ENCODE measurements at places on chromosomes 3 and 15.

GRCh38 chr15:99176757-99177156 lies 71.9 kb downstream of the SYNM start:
- DNase-seq = no peak

DNA sequence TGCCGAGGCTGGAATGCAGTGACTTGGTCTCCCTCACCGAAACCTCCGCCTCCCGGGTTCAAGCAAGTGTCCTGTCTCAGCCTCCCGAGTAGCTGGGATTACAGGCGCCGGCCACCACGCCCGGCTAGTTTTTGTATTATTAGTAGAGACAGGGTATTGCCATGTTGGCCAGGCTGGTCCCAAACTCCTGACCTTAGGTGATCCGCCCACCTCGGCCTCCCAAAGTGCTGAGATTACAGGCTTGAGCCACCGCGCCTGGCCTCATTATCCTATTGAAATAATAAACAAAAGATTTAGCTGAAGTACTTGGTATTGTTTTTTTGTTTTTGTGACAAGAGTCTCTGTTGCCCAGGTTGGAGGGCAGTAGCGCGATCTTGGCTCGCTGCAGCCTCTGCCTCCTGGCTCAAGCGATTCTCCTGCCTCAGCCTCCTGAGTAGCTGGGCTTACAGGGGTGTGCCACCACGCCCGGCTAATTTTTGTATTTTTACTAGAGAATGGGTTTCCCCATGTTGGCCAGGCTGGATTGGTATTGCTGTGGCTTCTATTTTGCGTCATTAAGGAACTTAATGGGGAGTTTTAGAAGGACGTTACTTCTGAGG lies 1.5 kb downstream of the RPL35A start:
- DNase-seq = no peak

- DNase-seq = no peak
Measured at GRCh38 chr3:43499256-43499655, 122.6 kb downstream of the ANO10 start.

- no peak for DNase-seq
Measured at GRCh38 chr3:45681221-45681620, 8.0 kb upstream of the SACM1L start.

DNA sequence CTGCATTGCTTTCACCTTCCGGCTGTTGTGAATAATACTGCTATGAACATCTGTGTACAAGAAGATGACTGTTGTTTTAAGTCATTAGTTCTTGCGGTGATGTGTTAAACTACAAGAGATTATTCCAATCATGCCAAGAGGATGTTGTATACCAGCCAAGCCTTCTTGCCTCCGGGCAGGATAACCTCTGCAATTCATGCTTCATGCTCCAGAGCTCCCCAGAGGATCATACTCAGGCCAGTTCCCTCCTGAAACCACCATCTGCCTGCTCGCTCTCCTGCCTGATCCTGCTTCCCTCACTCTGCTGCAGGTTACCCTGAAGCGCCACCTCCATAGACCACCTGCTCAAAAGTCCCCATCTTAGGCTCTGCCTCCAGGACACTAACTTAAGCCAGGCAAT lies 187.1 kb upstream of the PROK2 start:
- DNase-seq = no peak

GRCh38 chr3:170360916-170361315 lies 3.4 kb downstream of the SKIL start:
- no peak for DNase-seq

DNA sequence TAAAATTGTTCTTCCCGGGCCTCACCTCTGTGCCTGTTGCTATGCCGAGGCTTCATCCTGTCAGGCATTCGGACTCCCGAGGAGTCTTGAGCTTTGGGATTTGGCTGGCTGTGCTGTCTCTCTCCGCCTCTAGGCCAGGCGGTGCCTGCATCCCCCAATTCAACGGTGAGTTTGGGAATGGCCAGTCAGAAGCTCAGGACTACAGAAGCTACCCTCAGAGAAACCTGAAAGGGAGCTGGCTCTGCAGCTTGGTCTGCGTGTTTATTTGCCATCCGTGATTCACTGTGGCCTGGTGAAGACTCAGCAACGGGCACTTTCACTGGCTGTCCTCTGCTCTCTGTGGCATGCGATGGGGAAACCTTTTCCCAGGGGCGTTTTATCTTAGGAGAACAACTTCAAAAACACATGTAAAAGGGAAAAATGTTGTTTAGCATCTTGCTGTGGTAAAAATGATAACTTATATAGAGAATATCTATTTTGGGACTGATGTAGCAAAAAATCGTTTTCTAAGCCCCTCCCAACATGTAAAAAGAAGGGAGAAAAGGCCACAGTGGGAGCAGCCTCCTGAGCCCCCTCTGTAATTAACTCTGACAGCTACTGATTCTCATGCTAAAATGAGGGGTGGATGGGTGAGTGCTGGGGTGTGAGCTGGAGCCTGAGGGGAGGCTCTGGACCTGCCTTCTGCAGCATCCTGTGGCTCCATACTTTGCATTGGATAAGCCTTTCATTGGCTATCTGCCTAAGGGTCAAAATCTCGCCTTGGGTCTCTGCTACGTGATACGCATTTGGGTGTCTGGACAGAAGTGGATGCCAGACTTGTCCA lies 103.4 kb upstream of the KLHL25 start:
- DNase-seq = no peak

DNA sequence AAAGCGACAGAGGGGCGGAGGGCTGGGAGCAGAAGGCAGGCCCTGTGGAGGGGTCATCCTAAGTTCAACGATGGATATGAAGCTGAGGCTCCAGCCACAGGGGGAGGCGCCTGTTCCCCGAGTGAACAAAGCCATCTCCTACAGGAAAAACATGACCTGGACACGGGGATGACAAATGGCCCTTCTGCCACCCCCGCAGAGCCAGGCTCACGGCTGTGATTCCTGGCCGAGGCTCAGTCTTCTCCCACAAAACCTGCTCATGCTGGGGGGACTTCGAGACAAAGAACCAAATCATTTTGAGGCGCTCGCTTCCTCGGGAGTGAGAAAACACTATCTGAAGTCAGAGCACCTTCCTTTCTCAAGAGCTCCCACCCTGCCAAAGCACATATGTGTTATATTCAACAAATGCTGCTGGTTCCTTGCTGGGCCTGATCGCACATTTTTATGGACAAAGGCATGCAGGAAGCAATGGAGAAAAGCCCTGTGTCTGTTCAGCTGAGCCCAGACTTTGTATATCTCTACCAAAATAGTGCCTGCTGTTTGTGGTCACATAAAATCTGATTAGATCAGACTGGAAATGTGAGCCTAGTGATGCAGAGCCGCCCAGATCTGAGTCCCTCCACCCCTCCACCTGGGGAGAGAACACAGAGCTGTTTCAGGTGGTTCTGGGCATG lies 5.6 kb downstream of the RBP1 start:
- DNase-seq = no peak

DNA sequence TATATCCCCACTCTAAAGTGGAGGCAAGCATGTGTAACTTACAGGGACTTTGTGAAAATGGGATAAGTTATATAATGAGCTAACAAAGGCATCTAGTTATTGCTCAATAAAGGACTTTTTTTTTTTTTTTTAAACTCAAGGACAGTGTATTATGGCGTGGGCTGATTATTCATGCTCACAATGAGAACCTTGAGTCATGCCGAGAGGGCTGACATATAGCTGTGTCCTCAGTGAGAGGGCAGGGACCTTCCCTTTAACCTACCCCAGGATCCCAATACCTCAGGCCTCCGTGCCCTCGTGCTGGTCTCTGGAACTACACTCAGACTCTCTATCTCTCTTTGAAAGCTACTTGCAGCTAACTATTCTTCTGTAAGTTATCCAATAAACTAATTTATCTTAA lies 319.9 kb upstream of the ICE2 start:
- no peak for DNase-seq

GRCh38 chr15:87618203-87618725 lies 638.3 kb downstream of the NTRK3 start:
- no peak for DNase-seq

- DNase-seq = no peak
Measured at GRCh38 chr3:194369522-194370279, at the start of gene LRRC15. Gene LRRC15, minus strand, starts transcription at chr3:194369743. Its CDS starts 8,700 bp downstream, at chr3:194361043.

- no peak for DNase-seq
Measured at GRCh38 chr15:79007066-79007465, 62.2 kb upstream of the CTSH start.

DNA sequence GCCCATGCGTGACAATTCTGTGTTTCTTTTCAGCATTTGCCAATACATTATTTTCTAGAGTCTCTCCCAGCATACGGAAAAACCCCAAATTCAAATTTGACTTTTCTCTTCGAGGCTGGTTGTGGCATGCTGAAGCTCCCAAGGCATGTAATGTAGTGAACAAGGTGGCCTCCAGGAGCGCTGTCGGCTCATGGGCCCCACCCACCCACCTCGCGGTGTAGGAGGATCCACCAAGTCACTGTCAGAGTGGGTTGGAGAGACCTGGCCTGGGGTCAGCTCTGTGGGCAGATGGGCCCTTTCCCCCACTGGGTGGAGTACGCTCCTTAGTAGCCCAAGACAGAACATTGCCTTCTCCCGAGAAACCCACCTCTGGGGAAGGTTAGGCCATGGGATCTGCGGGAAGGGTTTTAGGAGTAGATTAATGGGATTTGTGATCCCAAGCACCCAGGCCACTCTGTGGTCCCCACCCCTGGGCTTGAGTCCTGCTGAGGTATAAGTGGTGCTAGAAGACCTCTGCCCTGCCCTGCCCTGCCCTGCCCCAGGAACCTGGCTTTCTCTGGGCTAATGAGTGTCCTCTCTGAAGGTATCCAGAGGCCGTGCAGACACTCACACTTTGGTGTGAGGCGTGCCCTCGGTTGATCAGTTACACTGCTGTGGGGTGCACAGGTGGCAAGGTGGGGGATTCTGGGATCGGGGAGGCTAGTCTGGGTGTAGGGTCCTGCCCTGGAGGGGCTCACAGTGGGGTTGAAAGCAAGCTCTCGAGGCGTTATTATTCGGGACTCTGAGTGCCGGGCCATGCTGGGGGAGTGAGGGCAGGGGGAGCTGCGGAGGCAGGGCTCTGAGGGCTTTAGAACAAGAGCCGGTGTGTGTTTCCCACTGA lies 97.9 kb downstream of the APBA2 start:
- no peak for DNase-seq

- no peak for DNase-seq
Measured at GRCh38 chr3:65173841-65174240, 486.0 kb upstream of the ADAMTS9 start.
